ENCODE measurements at places on chromosomes 4 and X.

DNA sequence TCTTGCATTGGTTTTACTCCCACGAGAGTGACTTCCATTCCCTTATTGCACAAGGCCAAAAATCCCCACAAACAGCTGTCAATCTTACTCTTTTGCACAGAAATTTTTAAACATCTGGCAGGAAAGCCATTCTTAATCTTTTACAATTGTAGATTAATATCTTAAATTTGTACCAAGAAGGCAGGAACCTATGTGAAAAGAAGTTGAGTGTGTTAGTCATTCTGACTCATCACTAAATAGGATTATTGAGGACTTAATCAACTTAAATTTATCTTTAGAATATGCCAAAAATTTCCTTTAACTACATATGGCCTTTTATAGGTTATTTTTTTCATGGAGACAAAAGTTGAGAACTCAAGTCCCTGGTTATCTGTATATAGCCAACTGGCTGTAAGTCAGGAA, 49.0 kb upstream of the VEGFC start:
- DNase-seq = peak; percentile 66

GRCh38 chr4:159722052-159722451, 619.2 kb downstream of the RAPGEF2 start:
- DNase-seq = no peak

- DNase-seq = no peak
Measured at GRCh38 chr4:5370286-5370685, 319.0 kb downstream of the STK32B start.

GRCh38 chr4:90474484-90474883, 347.3 kb downstream of the CCSER1 start:
- no peak for DNase-seq

- no peak for DNase-seq
Measured at GRCh38 chr4:15378062-15378461, 49.8 kb upstream of the C1QTNF7 start.

DNA sequence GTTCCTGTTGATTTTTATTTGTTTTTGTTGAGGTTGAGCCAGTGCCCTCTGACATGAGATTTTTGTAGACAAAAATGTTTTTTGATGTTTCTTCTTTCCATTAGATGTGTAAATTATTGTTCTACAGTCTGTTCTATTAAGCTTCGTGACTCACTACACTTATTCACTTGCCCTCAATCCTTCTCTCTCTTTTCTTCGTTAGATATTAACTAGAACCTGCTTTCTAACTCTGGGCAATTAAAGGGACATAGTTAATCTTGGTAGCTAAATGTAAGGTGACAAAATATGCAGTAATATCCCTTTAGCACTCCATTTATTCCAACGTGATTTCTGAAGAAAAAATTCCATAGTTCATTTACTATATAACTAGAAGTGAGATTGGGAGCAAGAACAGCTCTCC, 333.9 kb downstream of the PDHA2 start:
- no peak for DNase-seq

Measured in endothelial cell of umbilical vein (primary cell).